ENCODE measurements at places on chromosomes 13 and 19.

- no peak for DNase-seq
Observed at GRCh38 chr13:113670541-113670940, 3.5 kb downstream of the GRK1 start.

- DNase-seq, result no peak
Observed at GRCh38 chr19:1438933-1439354, 748 bp downstream of the RPS15 start.

DNA sequence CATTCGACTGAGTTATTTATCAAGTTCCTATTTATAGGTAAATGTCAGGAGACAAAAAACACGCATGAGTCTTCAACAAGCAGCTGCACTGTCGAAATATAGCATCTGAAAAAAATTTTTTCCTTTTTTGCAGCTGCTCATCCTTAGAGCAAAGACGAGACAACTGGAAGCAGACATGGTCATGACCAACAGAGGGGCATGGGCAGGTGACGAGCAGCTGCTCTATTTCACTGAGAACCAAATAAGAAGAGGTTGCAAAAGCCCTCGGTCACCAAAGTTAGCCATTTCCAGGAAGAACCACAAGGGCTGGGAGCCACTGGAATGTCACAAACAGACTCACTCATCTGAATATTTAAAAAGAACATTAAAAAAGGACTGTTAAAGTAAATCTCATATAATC is 22.2 kb downstream of the SOHLH2 start:
- no peak for DNase-seq

GRCh38 chr19:3852614-3853254 is 16.1 kb downstream of the ZFR2 start:
- peak; percentile 18 for DNase-seq

- DNase-seq, result no peak
Observed at GRCh38 chr13:24292481-24292880, 16.9 kb upstream of the C1QTNF9 start.

All from suppressor macrophage treated with lipopolysaccharide for 4 hours (primary cell).